Muscle of leg (tissue), 16 donors: ENCODE measurements at places on chromosomes 2 and 18. TPM values are rescaled to one million over a fixed set of nuclear protein-coding genes. Genes with fewer than 3 reads are reported as not detected.

GRCh38 chr2:100957996-100958653, 44.0 kb upstream of the RPL31 start:
- peak; percentile 85 for DNase-seq
- H3K27me3 ChIP-seq, result no peaks in the 10 kb centered on the region
- H3K36me3 ChIP-seq, result no peaks in the 10 kb centered on the region
- H3K4me3 ChIP-seq, result no peak overlapping the region

DNA sequence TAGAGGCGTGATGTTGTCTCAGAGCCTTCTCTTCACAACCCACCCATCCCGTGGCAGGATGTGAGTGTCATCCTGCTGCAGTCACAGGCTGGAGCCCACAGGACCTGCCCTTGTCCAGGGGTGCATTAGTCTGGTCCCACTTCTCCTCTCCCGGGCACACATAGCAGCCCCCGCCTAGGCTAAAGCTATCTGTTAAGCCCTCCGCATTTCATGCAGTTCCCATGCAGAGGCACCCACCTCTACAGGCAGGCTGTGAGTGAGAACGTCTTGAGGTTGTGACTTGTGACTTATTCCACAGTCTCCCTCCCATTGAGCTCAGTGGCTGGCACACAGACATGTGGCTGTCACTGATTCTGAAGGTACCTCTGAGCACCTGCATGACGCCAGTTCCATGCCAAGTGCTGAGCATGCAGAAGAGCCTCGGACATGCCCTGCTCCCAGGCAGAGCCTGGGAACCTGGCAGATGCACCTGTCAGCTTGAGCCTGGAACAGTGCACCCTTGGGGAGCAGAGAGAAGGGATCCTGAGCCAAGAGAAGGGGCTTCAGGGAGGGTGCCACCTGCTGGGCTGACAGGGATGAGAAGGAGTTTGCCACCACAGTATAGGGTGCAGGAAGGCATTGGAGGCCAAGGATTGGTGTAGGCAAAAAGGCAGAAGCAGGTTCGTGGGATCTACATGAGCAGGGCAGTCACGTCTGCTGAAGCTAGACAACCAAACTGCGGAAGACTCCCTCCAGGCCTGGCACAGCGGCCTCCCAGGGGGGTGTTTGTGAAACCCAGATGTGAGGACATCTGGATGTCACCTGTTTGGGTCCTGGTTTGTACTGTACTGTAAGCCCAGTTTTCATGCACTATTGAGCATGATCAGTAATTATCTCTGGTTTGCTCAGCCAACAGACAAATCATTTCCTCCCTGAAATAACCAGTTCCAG, 213.6 kb downstream of the GLI2 start:
- no peak overlapping the region for H3K27ac ChIP-seq
- H3K4me3 ChIP-seq, result no peak overlapping the region
- no peaks in the 10 kb centered on the region for H3K27me3 ChIP-seq
- DNase-seq, result no peak
- H3K4me1 ChIP-seq, result peaks cover 30% of the 10 kb centered on the region
- peaks cover 11% of the 10 kb centered on the region for H3K36me3 ChIP-seq

Gene CAPN14
- polyA plus RNA-seq, result 0.05 TPM

GRCh38 chr2:160650196-160651118, 156.8 kb upstream of the RBMS1 start:
- H3K4me1 ChIP-seq, result peaks cover 2% of the 10 kb centered on the region
- peak; percentile 57 for DNase-seq
- H3K36me3 ChIP-seq, result no peaks in the 10 kb centered on the region
- no peak overlapping the region for H3K27ac ChIP-seq
- H3K27me3 ChIP-seq, result no peaks in the 10 kb centered on the region
- H3K4me3 ChIP-seq, result no peak overlapping the region

GRCh38 chr2:207974216-207974605, 51.1 kb downstream of the PLEKHM3 start:
- no peak overlapping the region for H3K4me3 ChIP-seq
- peaks cover 8% of the 10 kb centered on the region for H3K36me3 ChIP-seq
- no peak overlapping the region for H3K27ac ChIP-seq
- no peaks in the 10 kb centered on the region for H3K4me1 ChIP-seq
- no peaks in the 10 kb centered on the region for H3K27me3 ChIP-seq
- DNase-seq, result no peak

DNA sequence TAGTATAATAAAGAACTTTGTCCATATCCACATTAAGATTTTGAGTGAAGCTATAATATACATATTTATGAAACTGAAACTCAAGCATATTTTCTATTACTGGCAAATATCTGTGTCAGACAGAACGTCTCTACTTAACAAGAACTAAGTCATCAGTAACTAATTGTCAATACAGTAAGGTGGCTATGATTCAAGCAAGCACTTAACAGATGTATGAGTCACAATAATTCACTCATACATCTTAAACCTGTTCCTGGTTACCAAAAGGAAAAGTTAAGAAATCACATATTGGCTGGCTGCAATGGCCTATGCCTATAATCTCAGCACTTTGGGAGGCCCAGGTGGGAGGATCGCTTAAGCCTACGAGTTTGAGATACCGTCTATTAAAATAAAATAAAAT, 96.0 kb downstream of the SOS1 start:
- no peaks in the 10 kb centered on the region for H3K4me1 ChIP-seq
- H3K4me3 ChIP-seq, result no peak overlapping the region
- DNase-seq, result no peak
- H3K27ac ChIP-seq, result no peak overlapping the region

DNA sequence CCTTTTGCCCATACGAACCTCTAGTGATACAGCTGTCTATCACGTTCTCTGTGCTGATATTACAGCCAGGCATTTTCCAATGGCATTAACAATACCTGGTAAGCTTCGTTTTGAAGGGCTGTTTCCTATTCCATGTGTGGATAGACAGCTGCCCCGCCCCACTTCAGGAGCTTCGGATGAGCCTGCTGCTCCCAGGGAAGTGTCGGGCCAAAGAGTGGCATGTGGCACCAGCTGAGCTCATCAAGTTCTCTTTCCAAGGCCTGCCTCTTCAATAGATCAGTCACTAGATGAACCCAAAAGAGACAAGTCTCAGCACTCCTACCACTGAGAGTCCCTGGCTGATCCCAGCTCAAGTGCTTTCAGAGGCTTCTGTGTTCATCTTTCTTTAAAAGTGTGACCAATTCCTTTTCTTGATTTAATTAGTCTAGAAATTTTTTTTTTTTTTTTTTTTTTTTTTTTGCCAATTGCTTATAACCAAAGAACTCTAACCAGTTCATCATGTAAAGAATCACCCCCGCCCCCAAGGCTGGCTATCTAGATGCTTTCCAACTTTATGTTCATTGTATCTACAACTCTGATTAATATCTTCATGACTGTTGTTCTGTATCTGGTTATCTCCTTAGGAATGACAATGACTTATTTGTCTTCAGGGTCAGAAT, 46.6 kb downstream of the HDAC4 start:
- no peak overlapping the region for H3K27ac ChIP-seq
- H3K36me3 ChIP-seq, result peaks cover 21% of the 10 kb centered on the region
- DNase-seq, result no peak
- peaks cover 6% of the 10 kb centered on the region for H3K4me1 ChIP-seq
- H3K4me3 ChIP-seq, result no peak overlapping the region

- no peak for DNase-seq
- no peaks in the 10 kb centered on the region for H3K27me3 ChIP-seq
- no peaks in the 10 kb centered on the region for H3K4me1 ChIP-seq
- no peaks in the 10 kb centered on the region for H3K36me3 ChIP-seq
- H3K27ac ChIP-seq, result no peak overlapping the region
These were observed 118.6 kb upstream of the PGAP1 start for GRCh38 chr2:197045115-197045514.

Gene ATG4B
- 61.4 TPM for polyA plus RNA-seq

- no peak for DNase-seq
- peaks cover 2% of the 10 kb centered on the region for H3K36me3 ChIP-seq
- H3K27me3 ChIP-seq, result no peaks in the 10 kb centered on the region
- no peak overlapping the region for H3K4me3 ChIP-seq
- no peaks in the 10 kb centered on the region for H3K4me1 ChIP-seq
These were observed 36.8 kb downstream of the ARMC9 start for GRCh38 chr2:231235217-231235616.

Gene GTF2A1L
- 0.87 TPM for polyA plus RNA-seq

Gene TRAF3IP1
- 8.3 TPM for polyA plus RNA-seq

Gene SANBR
- 12.8 TPM for polyA plus RNA-seq

DNA sequence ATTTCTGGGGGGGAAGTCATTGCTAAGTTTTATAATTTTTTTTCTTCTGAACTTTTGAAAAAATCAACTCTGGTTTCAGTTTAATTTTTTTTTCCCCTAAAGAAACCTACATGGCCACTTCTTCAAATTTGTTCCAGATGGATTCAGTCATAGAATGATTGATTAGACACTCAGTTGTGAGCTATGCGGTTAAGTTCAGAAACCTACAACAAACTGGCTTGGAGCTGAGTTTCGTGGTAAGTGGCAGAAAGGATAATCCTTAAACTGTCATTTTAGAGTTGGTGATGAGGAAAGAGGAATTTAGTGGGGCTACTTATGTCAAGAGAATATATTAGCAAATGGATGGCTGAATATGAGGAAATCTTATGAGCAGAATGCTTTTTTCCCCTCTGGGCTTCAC, 23.7 kb downstream of the EFEMP1 start:
- H3K4me3 ChIP-seq, result no peak overlapping the region
- H3K36me3 ChIP-seq, result no peaks in the 10 kb centered on the region
- DNase-seq, result no peak
- no peak overlapping the region for H3K27ac ChIP-seq
- no peaks in the 10 kb centered on the region for H3K27me3 ChIP-seq
- no peaks in the 10 kb centered on the region for H3K4me1 ChIP-seq

- H3K27me3 ChIP-seq, result no peaks in the 10 kb centered on the region
- peaks cover 30% of the 10 kb centered on the region for H3K4me1 ChIP-seq
- H3K27ac ChIP-seq, result peak overlapping the region; percentile 99
- H3K4me3 ChIP-seq, result peak overlapping the region; percentile 85
These were observed 316 bp downstream of the FKBP7 start for GRCh38 chr2:178478130-178478438.

GRCh38 chr2:100924520-100925451, 77.3 kb upstream of the RPL31 start:
- H3K27ac ChIP-seq, result no peak overlapping the region
- no peak overlapping the region for H3K4me3 ChIP-seq
- peaks cover 12% of the 10 kb centered on the region for H3K4me1 ChIP-seq
- no peak for DNase-seq
- no peaks in the 10 kb centered on the region for H3K36me3 ChIP-seq
- peaks cover 4% of the 10 kb centered on the region for H3K27me3 ChIP-seq

Gene PPP3R1
- polyA plus RNA-seq, result 42.8 TPM

DNA sequence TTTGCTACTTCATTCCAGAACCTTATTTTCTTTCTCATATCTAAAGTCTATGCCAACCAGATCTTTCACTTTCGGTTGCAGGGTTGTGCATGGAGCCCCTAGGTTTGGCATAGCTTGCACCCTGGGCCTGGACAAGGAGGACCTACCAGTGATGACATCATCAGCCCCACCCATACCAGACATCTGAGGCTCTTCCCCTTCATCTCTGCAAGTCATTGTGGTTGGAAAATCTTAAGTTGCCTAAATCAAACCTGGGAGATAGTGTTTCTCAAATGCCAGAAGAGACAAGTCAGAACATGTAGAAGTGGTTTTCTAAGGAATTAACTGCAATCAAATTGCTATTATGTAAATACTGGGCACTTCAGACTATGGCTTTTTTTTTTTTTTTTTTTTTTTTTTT, 363.3 kb downstream of the ZNF516 start:
- no peak for DNase-seq
- no peak overlapping the region for H3K4me3 ChIP-seq
- H3K27ac ChIP-seq, result no peak overlapping the region
- H3K4me1 ChIP-seq, result peaks cover 3% of the 10 kb centered on the region
- no peaks in the 10 kb centered on the region for H3K27me3 ChIP-seq

Gene DNAH6
- 0.43 TPM for polyA plus RNA-seq

GRCh38 chr2:176088048-176088936, 4.2 kb upstream of the HOXD13 start:
- peak overlapping the region; percentile 40 for H3K4me3 ChIP-seq
- H3K36me3 ChIP-seq, result no peaks in the 10 kb centered on the region
- H3K27ac ChIP-seq, result no peak overlapping the region
- DNase-seq, result peak; percentile 74
- peaks cover 32% of the 10 kb centered on the region for H3K4me1 ChIP-seq

DNA sequence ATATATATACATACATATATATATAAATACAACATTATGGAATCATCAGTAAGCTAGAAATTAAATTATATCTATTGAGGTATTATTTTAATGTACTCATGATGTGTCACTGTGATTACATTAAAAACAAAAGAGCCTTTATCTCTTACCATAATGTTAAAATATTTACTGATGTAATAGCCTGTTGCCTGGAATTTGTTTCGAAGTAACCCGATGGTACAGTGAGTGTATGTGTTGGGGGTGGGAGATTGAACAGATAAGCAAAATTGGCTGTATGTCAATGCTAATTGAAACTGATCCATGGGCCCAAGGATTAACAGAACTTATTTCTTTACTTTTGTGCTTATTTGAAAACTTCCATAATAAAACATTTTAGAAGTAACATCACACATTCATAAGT, 1473.2 kb downstream of the LRP1B start:
- H3K4me1 ChIP-seq, result no peaks in the 10 kb centered on the region
- no peak for DNase-seq
- no peak overlapping the region for H3K27ac ChIP-seq
- no peaks in the 10 kb centered on the region for H3K36me3 ChIP-seq
- no peaks in the 10 kb centered on the region for H3K27me3 ChIP-seq
- no peak overlapping the region for H3K4me3 ChIP-seq

GRCh38 chr2:206112846-206113547, 27.0 kb upstream of the INO80D start:
- H3K4me3 ChIP-seq, result no peak overlapping the region
- no peak for DNase-seq
- H3K27me3 ChIP-seq, result no peaks in the 10 kb centered on the region
- H3K4me1 ChIP-seq, result no peaks in the 10 kb centered on the region
- peaks cover 5% of the 10 kb centered on the region for H3K36me3 ChIP-seq

GRCh38 chr2:38224821-38225437, 149.0 kb upstream of the CYP1B1 start:
- DNase-seq, result no peak
- no peaks in the 10 kb centered on the region for H3K4me1 ChIP-seq
- no peak overlapping the region for H3K4me3 ChIP-seq
- H3K27me3 ChIP-seq, result no peaks in the 10 kb centered on the region
- H3K36me3 ChIP-seq, result no peaks in the 10 kb centered on the region

- no peak overlapping the region for H3K4me3 ChIP-seq
- DNase-seq, result no peak
- H3K4me1 ChIP-seq, result peaks cover 26% of the 10 kb centered on the region
- no peak overlapping the region for H3K27ac ChIP-seq
- peaks cover 5% of the 10 kb centered on the region for H3K36me3 ChIP-seq
- H3K27me3 ChIP-seq, result no peaks in the 10 kb centered on the region
These were observed 28.5 kb upstream of the MCFD2 start for GRCh38 chr2:46943881-46944798.

DNA sequence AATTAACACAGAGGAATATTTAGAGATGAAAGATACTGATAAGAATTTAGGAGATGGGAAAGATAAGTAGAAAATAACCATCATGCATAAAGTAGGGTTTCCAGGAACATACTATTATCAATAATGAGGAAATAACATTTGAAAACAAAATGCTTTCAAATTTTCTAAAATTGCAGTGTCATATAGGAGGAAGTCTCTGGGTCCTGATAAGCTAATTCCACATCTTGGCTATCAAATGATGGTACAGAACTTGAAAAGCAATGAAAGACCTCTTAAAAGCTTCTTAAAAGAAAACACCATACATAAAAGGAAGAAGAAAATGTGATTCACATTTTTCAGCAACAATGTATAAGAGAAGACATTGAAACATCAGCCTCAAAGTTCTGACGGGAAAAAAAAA, 1024.8 kb downstream of the TSN start:
- no peaks in the 10 kb centered on the region for H3K36me3 ChIP-seq
- H3K27ac ChIP-seq, result no peak overlapping the region
- no peak for DNase-seq
- no peak overlapping the region for H3K4me3 ChIP-seq
- H3K4me1 ChIP-seq, result no peaks in the 10 kb centered on the region

Gene KCNS3
- 10.3 TPM for polyA plus RNA-seq

- H3K27ac ChIP-seq, result no peak overlapping the region
- no peaks in the 10 kb centered on the region for H3K27me3 ChIP-seq
- peaks cover 40% of the 10 kb centered on the region for H3K36me3 ChIP-seq
- no peaks in the 10 kb centered on the region for H3K4me1 ChIP-seq
These were observed 27.4 kb upstream of the ERCC3 start for GRCh38 chr2:127321303-127321702.
